IPS-NIHi11 (cell line): ENCODE measurements at places on chromosomes 4 and X.

- no peak for DNase-seq
These were observed 30.8 kb downstream of the TNIP2 start for GRCh38 chr4:2725380-2725779.

GRCh38 chr4:137206781-137207180, 325.5 kb downstream of the PCDH18 start:
- no peak for DNase-seq

GRCh38 chrX:153635788-153636668, 11.0 kb upstream of the DUSP9 start:
- peak; percentile 76 for DNase-seq

- no peak for DNase-seq
These were observed 32.7 kb downstream of the NUDT6 start for GRCh38 chr4:122889726-122890125.

DNA sequence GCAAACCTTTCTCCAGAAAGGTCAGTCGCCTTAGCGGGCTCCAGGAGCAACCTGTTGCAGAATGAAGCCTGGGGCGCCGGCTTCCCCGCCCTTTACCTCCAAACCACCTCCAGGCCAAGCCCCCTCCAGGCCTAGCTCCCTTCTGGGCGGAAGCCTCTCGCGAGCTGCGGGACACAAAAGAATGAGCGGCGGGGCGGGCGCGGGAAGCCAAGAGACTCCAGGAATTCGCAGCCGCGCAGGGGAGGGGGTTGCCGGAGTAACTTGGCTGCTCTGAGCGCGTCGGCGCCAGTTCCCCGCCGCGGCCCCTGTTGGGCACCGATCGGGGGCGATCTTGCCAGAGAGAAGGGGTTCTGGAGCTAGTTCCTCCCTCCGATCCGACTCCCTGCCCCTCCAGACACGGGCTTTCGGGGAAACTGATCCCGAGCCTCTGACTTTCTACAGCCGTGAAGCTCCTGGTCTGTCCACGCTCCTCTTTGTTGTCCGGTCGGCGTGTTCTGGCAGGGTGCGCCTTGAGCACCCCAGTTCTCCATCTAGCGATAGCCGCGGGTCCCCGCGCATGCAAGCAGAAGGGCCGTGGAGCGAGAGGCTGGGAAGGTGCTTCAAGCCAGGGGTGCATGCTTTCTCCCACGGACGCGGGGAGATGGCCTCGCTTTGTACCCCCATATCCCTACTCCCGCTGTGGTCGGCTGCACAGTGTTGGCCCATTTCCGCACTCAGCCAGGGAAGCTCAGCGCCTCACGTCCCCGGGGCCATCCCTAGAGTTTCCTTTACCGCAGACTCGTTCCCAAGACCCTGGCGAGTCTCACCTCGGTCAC, 1.2 kb downstream of the PROM1 start:
- peak; percentile 87 for DNase-seq

DNA sequence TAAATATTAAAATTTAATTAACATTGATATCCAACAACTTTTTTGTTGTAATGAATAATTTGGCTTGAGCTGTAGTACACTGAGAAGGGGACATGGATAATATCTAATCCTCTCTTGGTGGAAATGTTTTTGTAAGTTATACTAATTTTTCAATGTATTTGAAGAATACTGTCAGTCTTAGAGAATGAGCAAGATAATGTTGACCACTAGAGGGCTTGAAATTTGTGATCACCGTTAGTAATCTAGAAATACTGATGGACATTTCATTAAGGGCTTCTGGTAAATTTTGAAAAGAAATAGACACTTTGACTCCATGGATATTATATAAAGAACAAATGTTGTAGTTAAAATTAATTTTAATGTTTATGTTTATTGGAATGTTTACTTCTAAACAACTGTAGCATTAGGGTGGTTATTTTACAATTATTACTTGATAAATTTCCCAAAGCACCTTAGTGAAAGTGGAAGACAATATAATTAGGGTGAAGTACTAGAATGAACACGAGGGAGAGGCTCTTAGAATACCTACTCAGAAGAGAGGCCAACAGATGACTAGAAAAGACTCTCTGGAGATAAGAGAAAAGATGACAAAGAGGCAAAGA, 20.0 kb upstream of the CAMK2D start:
- DNase-seq: peak; percentile 28

GRCh38 chr4:94536649-94537469, 85.1 kb downstream of the PDLIM5 start:
- no peak for DNase-seq

GRCh38 chrX:17740137-17741122, 3.1 kb downstream of the SCML1 start:
- DNase-seq: no peak

GRCh38 chrX:17674601-17675000, 62.7 kb upstream of the SCML1 start:
- DNase-seq: no peak

GRCh38 chr4:113272523-113272922, 223.1 kb downstream of the ANK2 start:
- DNase-seq: no peak

- no peak for DNase-seq
These were observed 49.5 kb downstream of the CLCN4 start for GRCh38 chrX:10206317-10206716.
